ENCODE measurements at places on chromosomes 5 and 9.

GRCh38 chr5:83711982-83712601 lies 8.6 kb downstream of the HAPLN1 start:
- DNase-seq = no peak

GRCh38 chr5:90483206-90483605 lies 8.5 kb downstream of the POLR3G start:
- no peak for DNase-seq

GRCh38 chr5:181054138-181054537 lies 14.1 kb downstream of the BTNL9 start:
- DNase-seq = no peak

- DNase-seq = no peak
Measured at GRCh38 chr5:91098541-91098940, 284.6 kb downstream of the ARRDC3 start.

GRCh38 chr5:140951636-140952035 lies 14.6 kb upstream of the PCDHAC2 start:
- DNase-seq = no peak

GRCh38 chr9:1918108-1918507 lies 97.0 kb upstream of the SMARCA2 start:
- no peak for DNase-seq

GRCh38 chr9:5441043-5441442 lies 3.3 kb upstream of the PLGRKT start:
- DNase-seq = no peak

DNA sequence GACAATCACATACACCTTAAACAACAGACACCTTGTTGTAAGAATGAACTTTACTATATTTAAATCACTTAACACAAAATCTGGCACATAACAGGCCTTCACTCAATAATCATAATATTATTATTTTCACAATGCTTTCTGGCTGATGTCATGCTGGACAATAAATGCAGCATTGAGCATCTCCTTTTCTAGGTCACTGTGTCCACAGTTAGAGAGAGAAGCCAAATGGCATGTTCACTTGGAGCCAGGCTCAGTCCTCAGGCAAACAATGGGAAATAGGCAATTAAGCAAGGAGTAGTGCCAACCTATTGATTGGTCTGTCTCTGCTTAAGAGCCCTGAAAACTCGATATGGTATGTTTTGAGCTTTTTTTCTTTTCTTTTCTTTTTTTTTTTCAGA lies 50.6 kb upstream of the KLF4 start:
- no peak for DNase-seq

DNA sequence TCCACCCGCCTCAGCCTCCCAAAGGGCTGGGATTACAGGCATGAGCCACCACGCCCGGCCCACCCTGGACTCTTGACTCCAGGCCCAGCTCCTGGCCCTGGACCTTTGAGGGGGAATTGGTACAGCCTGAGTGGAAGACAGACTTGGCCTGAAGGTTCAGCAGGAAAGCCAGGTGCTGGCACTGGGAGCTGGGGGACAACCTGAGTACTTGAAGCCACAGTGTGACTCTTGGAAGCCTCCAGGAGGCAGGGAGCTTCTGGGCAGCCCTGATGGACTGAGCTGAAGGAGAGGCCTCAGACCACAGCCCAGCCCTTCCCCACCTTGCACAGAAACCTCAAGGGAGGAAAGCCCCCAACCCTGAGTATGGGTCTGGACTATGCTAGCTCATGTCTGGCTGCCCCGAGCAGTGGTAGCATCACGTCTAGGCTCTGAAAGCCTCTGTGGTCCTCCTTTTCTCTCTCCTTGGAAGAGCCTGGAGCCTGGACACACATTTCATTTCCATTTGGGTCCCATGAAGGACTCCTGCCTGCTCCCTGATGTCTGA lies 54.1 kb downstream of the RASGEF1C start:
- DNase-seq = no peak

GRCh38 chr9:98521141-98521540 lies 187.6 kb downstream of the GABBR2 start:
- no peak for DNase-seq

- DNase-seq = no peak
Measured at GRCh38 chr9:20898885-20899554, 132.4 kb downstream of the HACD4 start.

GRCh38 chr5:74409166-74409706 lies 231.3 kb downstream of the ENC1 start:
- DNase-seq = no peak

DNA sequence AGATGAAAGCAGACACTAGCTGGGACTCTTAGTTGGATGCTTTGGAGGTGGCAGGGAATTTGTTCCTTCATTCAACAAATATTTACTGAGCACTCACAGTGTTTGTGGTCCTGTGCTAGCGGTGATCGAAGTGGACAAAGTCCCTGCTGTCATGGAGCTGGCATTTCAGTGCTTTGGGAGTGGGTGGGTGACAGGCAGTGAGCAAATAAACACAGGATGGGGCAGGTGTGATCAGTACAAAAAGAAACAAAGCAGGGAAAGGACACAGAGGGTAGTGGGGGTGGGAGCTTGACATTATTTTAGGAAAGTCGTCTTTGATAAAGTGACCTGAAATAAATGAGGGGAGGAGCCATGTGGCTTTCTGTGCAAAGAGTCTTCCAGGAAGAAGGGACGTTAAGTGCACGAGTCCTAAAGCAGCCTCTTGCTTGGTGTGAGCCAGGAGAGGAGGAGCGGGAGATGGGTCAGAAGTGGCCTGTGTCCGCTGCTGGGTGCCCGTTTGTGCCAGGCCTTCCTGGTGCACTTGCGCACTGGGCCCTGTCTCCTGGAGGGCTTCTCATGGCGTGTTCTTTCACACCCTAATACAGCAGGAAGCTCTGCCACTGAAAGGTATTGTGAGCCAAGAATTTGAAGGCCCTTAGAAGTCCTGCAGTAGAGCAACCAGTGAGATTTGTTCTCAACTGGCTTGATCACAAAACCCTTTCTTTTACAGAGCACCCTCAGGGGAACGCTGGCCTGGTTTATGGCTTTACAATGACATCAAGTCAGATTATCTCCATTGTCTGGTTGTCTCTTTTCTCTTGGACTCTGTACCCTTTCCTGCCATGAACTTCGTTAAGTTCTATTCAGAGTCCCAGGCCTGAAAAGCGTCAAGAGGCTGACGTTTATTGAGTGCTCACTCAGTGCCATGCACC lies 14.8 kb downstream of the NDST1 start:
- no peak for DNase-seq

DNA sequence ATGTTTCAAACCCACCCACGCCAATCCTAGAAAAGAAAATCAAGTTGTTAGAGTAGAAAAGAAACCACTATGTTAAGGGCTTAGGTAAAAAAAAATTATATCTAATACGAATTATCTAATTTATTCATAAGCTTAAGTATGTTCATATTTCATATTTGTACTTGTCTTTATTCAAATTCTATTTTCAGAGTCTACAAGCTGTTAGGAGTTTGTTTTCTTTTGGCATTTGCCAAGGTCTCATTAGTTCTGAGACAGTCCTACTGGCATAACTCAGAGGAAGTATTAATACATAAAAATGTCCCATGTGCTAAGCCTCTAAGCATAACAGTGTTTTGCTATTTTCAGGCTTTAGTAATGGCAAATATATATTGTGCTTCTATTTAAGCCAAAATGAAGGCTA lies 57.6 kb downstream of the STARD4 start:
- no peak for DNase-seq

GRCh38 chr5:169263591-169263990 lies 37.3 kb downstream of the SLIT3 start:
- no peak for DNase-seq

DNA sequence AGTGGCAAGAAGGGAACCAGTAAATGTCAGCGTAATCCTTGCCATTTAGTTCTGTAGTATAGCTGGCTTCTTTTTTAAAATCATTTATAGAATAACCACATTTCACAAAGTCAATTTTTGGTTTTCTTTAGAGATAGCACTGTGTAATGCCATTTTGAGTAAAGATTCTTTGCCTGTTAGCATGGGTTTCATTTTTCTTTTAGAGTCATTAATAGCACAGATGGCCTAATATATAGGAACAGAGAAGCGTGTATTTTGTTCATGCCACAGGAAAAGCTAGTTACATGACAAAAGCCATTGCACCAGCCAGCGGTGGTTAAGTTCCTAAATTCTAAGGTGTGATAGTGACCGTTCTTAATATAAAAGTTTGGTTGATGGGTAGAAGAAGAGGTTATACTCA lies 1363.9 kb downstream of the MAT2B start:
- no peak for DNase-seq

DNA sequence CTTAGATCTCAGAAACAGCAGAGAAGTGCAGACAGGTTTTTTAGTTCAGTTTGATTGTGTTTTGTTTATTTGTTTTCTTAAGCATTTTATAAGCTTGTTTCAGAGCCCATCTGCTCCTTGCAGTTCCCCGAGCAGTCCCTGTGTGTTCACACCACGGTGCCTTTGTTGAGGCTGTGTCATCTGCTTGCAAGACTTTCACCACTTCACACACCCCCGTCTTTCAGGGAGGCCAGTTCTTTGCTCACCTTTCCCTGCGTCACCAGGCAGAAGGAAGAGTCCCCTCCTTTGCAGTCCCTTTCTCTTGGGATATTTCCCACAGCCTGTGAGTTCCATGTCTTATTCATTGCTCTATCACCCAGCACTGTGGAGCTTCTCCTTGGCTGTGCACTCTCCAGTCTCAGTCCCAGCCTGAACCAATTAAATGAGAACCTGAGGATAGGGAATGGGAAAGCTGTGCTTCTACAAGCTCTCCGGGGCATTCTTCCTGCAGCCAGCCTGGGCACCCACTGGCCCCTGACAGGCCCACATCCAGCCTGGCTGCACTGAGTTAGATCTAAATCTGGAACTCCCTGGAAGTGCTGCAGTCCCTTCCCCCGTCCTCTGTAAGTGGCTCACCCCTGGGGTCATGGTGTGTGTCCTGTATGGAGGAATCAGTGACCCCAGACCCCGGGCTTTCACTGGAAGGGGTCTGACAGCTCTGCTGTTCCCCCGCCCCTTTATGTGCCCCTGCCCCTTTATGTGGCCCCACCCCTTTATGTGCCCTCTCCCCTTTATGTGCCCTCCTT lies 5.5 kb downstream of the MVB12B start:
- no peak for DNase-seq

DNA sequence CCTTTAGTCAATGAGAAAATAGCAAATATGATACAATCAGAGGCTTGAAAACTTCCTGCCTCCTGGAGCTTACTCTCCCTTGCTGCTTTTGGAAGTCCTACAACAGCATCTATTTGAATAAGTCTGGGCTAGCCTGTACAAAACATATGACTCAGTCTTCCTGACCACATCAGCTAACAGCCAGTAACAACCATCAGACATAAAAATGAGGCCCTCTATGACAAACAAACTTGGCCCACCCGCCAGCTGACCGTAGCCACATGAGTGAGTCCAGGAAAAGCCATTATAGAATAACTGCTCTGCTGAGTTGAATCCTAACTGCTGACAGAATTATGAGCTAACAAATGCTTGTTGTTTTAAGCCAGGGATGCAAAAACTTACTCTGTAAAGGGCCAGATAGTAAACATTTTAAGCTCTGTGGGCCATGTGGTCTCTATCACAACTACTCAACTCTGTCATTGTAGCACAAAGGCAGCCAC lies 347.6 kb downstream of the PTPRD start:
- no peak for DNase-seq

DNA sequence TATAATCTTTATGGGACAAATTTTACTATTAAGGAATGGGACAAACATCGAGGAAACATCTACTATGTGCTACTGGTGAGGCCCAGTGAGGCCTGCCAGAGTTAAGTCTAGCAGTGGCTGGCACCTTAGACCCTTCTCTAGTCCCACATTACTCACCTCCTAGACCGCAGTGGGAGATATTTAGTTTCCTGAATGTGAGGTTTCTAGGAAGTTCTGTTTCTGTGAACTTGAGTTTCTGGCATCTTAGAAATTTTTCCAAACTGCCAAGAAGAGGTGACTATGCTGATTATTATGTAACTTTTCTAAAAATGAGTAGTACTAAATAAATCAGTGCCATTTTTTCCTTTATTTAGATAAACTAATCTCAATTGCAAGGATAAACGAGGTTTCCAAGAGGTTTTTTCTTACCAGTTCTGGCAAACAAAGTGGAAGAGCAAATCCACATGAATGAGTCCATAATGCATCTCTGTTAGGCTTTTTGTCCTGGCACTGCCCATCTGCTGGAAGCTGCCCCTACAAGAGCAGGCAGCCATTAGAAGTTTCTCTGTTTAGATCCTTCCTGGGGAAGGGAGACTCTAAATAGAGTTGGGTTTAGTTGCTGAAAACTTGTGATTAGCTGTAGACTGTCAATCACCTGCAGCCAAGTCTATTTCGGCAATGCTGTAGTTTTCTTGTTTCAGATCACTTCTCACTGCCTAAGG lies 348.7 kb downstream of the MAN2A1 start:
- DNase-seq = no peak

DNA sequence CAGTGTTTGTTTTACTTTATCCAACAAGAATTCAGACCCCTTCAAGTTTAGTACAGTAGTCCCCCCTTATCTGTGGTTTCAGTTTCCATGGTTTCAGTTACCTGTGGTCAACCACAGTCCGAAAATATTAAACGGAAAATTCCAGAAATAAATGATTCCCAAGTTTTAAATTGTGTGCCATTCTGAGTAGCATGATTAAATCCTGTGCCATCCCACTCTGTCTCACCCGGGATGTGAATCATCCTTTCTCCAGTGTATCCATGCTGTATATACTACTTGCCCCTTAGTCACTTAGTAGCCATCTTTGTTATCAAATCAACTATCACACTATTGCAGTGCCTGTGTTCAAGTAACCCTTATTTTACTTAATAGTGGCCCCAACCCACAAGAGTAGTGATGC lies 153.8 kb upstream of the RASA1 start:
- DNase-seq = no peak

DNA sequence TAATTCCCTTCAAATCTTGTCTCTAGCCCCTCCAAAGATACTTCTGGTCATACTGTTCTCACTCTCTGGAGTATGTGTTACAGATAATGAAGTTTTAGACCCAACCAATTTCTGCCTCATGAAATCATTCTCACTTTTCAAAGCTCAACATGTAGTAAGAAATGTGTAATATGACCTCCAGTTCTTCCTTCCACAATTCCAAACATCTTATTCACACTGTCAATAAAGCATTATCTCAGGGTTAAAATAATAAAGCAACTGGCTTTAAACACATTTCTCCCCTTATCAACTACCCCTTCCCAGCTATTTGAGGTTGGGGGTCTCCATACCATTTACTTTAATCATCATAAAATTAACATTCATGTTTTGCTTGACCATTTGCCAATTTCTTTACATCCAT lies 654.1 kb downstream of the RAB3C start:
- DNase-seq = no peak

- no peak for DNase-seq
Measured at GRCh38 chr5:149363936-149364335, 6.1 kb downstream of the PCYOX1L start.

DNA sequence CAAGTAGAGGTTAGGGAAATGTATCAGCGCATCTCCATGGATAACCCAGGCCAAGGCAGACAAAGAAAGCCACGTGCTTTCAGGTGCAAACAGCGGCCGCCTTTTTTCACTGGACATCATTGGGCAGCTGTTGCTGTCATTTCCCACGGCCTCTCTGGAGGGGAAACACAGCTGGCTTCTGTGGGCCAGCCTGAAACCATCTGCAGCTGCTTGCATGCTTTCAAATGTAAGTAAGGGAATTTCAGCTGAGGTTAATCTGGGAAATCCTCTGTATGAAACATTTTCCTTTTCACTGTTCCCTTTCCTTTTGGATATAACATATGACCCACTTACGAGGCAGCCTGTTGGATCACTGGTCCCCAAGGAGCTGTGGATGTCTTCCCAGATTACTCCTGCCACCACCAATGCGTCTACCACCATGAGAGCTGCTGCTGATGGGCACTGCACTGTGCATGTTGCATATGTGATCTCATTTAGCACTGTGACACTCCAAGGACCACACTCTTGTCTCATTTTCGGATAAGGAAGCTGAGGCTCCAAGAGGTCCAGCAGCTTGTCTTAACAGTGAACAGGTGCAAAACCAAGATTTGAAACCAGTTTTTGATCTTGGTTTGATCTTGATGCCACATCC lies 106.3 kb downstream of the C9orf152 start:
- DNase-seq = no peak
